ENCODE measurements at places on chromosomes 2 and 18.
A peak's percentile ranks its signal among the peaks of the same experiment; 100 is the strongest.

DNA sequence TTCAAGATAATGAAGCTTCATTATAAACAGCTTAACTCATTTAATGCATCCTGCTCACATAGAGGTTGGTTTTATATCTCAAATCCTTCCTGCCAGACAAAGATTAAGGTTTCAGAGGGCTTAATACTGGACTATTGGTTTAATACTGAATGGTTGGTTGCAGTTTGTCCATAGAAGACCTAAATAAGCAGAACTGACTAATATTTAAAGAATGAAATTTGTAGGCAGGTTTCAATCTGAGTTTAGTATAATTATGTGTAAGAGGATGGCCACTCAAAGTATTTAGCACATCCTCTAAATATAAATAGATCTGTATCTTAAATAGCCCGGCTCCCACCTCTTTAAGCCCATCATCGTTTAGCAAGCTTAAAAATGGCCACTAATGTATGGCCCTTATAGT is 92.5 kb downstream of the EPB41L5 start:
- DNase-seq = no peak

DNA sequence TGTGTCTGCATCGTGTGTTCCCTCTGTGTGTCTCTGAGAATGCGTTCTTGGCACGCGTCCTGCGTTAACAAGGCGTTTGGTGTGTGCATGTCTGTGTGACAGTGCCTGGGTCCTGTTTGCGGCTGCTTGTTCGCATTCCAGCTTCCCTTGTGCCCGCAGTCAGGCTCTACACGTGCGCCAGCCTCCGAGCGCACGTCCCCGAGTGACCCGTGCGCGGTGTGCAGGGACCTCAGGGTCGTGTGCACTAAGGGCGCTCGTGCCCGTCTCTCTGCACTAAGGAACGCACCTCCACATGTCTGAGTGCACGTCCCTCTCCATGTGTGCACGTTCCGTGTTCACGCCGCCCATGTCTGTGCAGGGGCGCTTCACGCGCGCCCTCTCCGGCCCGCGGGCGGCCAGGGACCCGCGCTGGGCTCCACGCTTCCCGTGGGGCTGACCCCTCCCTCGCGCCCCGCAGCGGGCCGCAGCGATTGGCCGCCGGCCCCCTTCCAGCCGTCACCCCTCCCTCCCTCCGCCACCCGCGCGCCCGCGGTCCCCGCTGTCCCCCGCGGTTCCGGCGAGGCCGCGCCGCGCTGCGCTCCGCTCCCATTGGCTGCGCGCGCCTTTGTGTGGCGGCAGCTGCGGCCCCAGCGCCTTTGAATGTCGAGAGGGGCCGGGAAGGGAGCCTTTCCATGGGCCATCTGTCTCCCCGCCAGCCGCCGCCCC is 229.4 kb downstream of the HAUS1 start:
- DNase-seq = peak; percentile 17

GRCh38 chr18:11872479-11873136 is 21.4 kb downstream of the CHMP1B start:
- no peak for DNase-seq

GRCh38 chr2:130837175-130837810 is 579 bp downstream of the ARHGEF4 start:
- DNase-seq = no peak

DNA sequence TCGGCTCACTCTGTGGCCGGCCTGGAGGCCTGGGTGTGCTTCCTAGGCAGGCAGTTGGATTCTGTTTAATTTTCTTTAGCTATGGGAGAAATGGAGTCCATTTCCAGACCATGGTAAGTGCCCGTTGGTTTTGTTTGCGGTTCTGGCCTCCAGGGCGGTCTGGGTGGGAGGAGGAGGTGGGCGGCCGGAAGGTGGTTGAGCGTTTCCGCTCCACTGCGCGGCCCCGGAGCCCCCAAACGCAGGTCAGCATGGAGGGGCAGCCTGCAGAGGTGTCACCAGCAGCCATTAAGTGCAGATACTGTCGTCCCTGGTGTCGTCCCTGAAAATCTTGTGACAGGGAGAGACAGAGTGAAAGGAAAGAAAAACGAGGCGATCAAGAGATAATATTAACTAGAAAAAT is 303.9 kb downstream of the GBX2 start:
- DNase-seq = no peak

DNA sequence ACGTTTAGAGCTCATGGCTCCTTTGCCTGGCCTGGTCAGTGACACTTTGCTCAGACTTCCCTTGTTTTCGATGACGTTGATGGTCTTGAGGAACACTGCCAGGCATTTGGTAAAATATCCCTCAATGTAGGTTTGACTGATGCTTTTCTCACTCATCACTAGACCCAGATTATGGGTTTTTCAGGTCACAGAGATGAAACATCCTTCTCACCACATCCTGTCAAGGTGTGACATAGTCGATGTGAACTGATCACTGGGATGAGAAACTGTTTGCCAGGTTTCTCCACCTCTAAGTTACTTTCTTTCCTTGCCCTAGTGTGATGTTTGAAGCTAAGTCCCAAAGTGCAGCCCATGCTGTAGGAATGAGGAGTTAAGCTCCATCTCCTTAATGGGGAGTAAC is 81.5 kb downstream of the AFF3 start:
- DNase-seq = no peak

DNA sequence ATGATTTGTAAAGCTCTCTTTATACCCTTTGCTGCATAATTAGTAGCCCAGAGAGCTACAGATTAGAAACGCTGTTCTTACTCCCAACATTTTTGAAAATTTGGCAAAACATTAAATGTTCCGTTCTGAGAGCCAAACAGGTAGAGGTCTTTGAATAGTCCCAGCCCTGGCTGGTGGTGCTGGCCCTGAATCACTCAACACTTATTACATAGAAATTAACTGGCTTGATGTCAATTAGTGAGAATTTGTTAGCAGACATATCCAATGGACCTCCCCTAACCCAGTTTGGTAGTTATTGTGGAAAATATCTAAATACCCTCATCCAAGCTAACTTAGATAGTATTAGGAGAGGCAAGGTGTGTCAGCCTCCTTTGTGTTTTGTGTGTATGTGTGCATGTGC is 440.7 kb downstream of the MTX2 start:
- no peak for DNase-seq

DNA sequence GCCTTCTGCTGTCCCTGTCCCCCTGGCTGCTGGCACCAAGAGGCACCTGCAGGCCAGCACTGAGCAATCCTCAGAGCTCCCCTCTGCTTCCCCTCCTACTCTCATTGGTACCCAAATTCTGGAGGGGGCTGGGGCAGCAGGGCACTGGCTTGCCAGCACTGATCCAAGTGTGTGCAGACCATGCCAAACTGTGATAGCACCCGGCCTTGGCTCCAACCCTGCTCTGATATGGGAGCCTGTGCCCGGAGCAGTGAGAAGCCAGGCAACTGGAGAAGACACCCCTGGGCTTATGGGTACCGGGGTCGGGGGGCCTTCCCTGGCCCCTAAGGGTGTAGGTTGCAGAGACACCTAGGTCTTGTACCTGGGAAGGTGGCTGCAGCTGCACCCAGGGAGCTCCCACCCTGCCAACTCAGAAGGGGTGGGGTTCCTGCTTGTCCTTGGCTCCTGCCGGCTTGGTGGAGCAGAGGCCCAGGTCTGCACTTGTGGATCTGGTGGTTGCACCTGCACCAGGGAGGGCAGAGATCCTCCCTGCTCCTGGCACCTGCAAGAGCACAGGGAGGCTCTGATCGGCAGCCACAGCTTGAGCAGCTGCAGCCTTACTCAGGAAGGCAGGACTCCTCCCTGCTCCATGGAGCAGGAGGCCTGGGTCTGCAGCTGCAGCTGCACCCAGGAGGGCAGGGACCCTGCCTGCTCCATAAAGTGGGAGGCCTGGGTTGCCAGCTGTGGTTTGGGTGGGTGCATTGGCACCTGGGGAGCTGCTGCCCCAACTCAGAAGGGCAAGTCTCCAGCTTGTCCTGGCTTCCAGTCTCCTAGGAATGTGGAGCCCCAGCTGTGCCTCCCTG is 96.3 kb downstream of the BCL2L11 start:
- DNase-seq = no peak
